ENCODE measurements at places on chromosomes 3 and 15.

- DNase-seq, result no peak
Measured at GRCh38 chr3:157916672-157917071, 189.5 kb downstream of the SHOX2 start.

DNA sequence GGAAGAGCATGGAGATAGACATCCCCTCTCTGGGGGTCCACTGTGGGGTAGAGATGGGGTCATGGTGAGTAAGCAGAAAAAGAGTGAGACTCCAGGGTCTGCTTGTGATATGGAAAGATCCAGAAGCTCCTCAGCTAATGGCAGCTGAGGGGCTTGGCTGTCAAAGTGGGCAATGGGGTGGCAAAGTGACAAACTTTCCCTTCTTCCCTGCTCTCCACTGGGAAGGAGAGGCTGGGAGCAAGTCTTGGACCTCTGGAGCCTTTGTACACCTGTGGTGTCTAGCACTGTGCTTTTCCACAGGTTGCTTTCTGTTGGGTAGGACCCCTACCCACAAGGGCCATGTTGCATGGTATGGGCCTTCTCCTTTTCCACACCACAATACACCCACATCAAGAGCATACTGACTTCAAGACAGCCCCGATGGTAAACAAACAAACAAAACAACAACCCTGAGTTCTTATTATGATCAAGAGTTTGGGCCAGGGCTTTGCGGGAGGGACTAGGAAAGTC lies 3.5 kb downstream of the ITGA11 start:
- no peak for DNase-seq

DNA sequence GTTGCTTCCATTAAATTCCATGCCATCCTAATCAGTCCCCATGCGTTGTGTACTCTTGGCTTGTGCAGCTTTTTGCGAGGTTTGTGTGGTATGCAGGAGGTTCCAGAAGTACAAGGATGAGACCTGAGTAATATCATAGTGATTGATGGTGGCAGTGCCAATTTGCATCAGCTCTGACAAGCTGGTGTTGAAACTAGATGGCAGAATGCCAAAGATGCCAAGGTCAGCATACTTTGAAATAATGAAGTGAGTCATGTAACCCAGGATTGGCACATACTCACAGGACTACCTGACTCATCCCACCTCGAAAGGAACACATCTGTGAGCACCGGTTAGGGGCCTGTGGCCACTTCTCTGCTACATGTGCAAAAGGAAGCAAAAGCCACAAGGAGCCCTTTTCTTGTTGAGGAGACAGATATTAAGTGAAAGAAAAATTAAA lies 14.3 kb downstream of the KAT2B start:
- peak; percentile 95 for DNase-seq

DNA sequence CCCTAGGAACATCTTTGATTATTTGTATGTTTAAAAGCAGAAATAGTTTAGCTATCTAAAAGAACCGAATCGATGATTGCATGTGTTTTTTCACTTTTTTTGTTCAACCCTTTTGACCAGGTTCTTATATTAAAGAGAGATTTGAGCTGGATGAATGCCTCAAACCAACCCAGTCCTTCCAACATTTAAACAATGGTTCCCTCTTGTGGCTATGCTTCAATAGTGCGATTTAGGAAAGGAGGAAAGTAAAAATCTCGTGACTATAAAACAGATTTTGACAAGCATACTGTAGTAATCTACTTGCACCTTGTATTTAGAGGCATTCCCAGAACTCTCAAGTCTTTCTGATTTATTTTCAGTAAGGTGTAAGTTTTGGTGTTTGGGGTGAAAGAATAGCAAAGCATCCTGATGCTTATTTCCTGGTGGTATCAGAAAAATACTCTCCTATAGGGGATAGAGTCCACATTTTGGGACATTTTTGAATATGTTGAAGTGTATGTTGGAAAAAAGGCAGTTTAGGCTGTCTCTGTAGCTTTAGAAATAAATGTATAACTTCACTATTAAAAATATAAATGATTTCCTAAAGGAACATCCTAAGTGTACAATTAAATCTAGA lies 159.6 kb upstream of the KCNH8 start:
- DNase-seq, result peak; percentile 18

DNA sequence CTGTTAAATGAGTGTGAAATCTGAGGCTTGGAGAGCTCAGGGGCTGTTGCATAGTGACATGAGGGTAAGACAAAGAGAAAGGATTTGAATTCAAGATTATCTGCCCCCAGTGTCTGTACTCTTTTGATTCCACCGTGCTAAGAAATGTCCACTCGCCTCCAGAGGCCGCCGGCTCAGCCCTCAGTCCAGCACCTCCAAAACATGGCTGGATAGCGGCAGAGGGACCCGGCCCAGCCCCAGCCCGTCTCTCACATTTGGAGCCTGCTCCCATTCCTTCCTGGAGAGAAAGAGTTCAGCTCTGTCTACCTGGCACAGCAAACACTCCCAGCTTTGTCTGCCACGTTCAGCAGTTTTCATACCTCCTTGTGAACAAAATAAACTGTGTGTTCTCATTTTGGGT lies 84.8 kb upstream of the IQSEC1 start:
- DNase-seq, result no peak

DNA sequence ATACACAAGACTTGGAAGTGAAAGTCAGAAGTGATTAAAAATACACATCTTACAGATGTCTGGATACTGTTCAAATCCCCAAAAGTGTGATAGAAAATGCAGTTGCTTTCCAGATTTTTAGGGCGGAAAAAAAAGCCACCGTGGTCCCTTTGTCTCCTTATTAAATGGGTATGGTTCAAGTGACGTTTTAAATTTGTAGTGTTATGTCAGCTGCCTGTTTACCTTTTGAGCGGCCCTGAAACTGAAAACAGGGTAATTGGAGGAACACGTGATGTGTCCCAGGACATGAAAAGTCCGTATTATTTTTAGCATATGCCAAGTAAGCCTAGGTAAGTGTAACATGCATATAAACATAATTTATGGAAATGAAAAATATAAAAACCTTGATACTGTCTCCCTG lies 109.0 kb upstream of the PDZRN3 start:
- DNase-seq, result no peak

DNA sequence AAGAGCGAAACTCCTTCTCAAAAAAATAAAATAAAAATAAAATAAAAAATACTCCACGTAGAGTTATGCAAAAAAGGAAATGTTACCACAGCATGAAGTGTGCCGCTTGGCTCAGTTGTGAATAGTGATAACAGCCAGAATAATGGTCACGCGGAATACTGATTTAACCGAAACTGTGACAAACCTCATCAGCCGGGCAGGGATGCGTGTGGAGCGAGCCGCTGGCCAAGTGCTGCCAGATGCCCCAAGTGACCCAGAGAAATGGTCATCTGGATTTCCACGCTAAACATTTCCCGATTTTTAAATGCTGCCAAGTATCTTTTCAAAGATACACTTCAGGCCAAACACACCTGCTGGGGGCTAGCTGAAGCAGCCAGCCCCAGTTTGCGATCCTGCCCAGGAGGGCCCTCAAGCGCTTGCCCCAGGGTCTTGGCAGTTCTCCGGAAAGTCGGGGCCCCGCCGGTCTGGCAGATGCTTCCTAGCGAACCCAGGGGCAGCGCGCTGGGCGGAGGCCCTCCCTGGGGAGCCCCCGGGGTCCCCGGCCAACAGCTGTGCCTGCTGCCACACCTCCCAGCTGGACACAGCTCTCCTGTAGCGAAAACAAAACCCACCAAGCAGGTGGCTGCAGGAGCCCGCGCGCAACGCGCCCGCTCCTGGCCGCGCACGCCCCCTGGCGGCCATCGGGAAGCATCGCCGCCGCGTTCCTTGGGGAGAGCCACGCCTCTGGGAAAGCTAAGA lies 35.1 kb downstream of the CMTM6 start:
- DNase-seq, result peak; percentile 75

GRCh38 chr3:108329947-108330346 lies 33.6 kb downstream of the HHLA2 start:
- no peak for DNase-seq

DNA sequence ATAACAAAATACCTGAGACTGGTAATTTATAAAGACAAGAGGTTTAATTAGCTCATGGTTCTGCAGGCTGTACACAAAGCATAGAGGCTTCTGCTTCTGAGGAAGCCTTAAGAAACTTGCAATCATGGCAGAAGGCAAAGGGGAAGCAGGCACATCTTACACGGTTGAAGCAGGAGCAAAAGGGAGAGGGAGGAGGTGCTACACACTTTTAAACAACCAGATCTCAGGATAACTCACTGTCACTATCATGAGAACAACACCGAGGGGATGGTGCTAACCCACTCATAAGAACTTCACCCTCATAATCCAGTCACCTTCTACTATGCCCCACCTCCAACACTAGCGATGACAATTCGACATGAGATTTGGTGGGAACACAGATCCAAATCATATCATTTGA lies 54.4 kb downstream of the ATP8B4 start:
- DNase-seq, result no peak

DNA sequence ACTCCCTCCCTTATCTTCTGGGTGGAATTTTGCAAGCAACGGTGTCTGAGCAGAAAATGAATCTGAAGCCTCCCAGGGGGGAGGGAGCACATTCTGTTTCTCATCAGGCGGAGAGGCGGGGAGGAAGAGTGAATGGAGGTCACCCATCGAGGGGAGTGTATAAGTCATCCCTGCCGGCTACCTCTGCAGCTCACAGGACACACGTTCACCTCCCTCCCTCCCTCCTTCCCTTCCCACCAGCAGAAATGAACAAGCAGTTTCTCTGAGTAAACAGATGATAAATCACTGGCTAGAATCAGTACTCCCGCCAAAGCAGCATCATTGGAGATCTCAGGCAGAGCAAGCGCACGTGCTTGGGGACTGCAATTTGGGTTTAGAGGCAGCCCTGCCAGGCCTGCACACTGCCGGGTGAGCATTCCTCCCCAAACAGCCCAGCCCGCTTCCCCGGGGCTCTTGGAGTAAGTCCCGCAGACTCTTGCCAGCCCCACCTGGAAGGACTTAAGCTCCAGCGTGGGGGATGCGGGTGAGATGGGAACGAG lies 38.3 kb downstream of the CPN2 start:
- no peak for DNase-seq

DNA sequence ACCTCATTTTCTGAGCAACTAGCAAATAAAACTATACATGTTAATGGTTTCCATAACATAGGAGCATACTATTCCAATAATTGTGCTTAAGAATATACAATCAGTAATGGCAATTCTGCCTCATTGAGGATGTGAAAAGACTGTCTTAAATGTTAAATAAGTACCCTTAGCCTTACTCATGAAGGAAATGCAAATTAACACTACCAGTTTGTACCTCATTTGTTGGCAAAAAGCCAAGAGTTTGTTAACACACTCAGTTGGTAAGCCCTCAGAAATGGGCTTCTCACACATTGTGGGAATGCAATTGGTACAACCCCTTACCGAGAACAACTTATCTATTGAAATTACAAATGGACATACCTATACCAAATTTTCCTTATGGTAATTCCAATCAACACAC lies 9.2 kb upstream of the STT3B start:
- no peak for DNase-seq

DNA sequence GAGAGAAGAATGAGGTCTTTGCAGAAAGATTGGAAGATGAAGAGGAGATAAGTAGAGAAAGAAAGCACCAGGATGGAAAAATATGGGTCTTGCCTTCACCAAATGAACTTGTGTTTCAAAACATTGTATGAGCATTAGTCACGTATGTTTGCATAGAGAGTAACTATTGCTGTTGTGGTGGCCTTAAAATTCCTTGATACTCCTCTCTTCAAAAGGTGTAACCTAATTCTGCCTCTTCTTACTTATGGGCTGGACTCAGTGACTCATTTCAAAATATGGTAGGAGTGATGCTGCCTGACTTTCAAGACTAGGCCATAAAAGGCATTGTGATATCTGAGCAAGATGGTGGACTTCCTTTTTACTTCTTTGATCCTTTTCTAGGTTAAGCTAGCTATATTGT lies 228.7 kb upstream of the ZNF385D start:
- no peak for DNase-seq

All from CD4-positive, alpha-beta T cell treated with Interleukin-15 for 4 hours (primary cell).